ENCODE measurements at places on chromosomes 3 and 15.

DNA sequence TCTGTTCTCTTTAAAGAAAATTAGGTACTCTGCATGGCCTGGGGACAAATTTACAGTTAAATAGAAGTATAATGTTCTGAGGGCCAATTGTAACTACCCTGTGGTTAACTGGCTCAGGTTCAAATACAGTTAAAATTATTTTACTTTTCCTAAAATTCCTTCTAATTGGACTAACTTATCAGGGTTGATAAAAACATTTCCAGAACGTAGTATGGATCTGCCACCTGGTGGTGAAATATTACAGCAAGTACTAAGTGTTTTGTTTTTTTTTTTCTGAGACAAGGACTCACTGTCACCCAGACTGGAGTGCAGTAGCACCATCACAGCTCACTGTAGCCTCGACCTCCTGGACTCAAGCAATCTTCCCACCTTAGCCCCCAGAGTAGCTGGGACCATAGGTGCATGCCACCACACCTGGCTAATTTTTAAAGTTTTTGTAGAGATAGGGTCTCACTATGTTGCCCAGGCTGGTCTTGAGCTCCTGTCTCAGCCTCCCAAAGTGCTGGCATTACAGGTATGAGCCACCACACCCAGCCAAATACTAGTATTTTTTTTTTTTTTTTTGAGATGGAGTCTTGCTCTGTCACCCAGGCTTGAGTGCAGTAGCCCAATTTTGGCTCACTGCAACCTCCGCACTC lies 29.2 kb downstream of the NEO1 start:
- DNase-seq, result no peak

DNA sequence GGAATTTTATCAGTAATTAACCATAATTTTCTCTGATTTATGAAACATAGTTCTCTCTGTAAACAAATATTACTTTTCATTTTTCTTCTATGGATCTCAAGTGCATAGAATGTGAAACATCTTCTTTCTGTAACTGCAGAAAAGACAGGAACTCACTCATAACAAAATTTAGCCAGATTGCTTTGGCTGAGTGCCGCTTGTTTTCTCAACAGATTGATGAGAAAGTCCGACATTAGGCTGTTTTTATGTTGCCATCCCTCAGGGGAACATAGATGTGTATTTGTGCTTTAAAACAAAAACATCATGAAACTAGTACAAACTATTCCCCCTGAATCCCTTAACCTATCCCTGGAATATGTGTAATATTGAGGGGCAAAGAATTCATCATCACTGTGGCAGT lies 154.2 kb downstream of the B3GALNT1 start:
- DNase-seq, result no peak

DNA sequence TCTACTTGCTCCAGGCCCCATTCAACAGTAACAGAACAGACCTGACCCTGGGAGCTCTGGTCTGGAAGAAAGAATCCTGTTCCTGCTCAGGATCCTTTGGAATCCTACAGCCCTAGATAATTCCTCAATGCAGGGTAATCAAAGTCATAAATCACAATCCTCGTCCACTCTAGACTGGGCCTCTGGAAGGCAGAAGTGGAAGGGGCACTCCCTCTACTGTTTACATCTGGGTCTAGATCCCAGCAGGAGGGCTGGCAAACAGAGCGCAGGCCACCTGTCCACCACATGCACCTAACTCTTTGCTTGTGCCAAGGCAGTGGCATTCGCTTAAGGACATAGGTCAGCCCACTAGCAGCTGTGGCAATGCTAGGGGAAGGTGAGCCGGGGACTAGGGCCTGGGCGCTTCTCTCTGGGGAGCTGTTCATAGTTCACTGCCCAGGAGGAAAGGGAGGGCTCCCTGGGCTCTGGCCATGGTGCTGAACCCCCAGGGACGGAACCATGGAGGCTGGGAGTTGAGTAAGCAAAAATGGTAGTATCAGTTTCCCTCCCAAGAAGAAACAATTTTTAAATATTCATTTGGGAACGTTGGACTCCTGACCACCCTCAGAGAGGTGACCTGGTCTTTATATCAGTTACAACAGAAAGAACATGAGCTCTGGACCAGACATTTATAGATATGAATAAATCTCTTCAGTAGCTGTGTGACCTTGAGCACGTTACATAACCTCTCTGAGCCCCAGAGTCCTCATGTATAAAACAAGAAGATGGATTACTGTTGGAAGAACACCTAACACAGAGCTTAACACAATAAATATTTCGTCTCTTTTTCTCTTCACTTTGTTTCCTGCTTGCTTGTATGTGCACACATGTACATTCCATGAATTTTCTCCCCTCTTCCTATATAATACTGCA lies 90.2 kb downstream of the NTRK3 start:
- DNase-seq, result no peak

GRCh38 chr15:43209059-43209824 lies 11.6 kb downstream of the EPB42 start:
- no peak for DNase-seq
